ENCODE measurements at places on chromosomes 16 and 17.

DNA sequence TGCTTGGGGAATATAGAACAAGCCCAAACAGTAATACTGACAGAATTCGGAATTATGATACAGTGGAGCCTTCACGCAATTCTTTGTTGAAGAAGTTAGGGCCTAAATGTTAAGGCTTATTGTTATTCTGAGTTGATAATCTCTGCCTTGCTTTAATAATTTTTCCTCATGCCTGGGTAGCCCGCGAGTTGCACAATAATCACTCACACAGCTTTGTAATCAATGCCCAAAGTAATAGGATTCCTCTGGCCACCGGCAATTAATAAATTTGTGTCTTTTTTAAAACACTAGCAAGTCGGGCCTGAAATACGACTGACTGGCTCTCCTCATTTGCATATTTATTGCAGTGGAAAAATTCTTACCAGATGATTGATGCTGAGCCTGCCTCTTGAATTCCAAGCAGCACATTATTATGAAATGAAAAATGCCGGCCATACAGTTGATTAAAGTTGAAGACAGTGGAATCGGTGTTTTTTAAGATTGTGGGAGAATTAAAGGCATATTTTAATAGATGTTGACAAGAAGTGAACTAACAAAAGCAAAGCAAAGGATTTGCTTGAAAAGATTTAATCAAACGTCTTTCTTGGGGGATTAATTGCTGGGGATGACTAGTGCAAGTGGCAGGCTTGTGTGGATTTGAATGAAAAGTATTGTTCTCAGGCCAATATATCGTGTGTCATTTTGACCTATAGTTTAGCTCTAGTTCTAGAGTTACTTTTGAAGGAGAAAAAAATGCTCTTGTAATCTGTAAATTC is 30.2 kb downstream of the AATF start:
- no peak for DNase-seq

GRCh38 chr17:61817452-61817851 is 45.9 kb downstream of the BRIP1 start:
- no peak for DNase-seq

GRCh38 chr17:81033535-81034167 is 1.3 kb upstream of the BAIAP2 start:
- DNase-seq, result no peak

GRCh38 chr17:43791589-43791988 is 11.4 kb downstream of the CFAP97D1 start:
- no peak for DNase-seq
